ENCODE measurements at places on chromosomes 6 and 20.

DNA sequence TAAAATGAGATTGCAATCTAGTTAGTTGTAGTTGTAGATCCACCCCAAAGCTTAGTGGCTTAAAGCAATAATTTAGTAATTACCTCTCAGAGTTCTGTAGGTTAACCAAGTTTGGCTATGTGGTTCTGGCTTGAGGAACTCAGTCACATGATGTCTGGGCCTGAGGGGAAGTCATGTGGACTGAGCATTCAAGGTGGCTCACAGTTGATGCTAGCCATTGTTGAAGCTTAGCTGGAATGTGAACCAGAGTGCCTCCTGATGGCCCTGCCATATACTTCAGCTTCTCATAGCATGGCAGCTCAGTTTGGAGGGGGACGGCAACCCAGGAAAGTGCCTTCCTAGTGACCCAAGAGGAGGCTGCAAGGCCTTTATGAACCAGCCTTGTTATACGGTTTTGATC lies 263.2 kb upstream of the RNF217 start:
- no peak for DNase-seq

- DNase-seq = no peak
Observed at GRCh38 chr6:170288091-170288631, 2.7 kb downstream of the DLL1 start.

GRCh38 chr6:130964289-130964688 lies 98.8 kb downstream of the EPB41L2 start:
- no peak for DNase-seq

GRCh38 chr20:2859330-2860121 lies 13.8 kb upstream of the PTPRA start:
- DNase-seq = no peak

DNA sequence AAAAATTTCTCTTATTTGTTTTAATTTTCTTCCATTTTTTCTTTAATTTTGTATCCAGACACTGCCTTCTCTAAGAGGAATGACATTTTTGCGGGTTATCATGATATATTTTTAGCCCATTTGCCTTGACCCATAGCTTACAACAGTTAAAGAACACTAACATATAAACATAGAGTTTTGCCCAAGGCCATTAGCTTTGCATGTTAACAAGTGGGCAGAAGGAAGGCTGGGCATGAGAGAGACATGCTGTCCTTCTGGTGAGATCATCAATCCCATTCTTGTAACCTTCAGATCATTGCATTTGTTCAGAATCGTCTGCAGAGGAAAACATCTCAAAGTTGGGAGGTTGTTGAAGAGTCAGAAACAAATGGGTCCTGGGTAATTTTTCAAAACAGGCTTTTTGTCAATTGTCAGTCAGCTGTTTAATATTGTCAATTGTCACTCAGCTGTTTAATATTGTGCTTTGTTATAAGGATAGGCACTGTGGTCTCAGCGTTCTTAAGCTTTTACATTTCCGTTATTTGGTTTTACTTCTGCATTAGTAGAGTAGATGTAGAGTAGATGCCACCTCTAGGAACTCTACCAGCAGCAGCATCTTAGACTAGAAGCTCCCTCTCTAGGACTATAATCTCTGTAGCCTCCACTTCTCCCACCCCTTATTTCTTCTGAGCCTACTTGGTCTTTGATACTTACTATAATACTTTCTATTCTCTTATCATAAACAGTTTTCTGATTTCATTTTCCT lies 243.1 kb downstream of the ESR1 start:
- no peak for DNase-seq

DNA sequence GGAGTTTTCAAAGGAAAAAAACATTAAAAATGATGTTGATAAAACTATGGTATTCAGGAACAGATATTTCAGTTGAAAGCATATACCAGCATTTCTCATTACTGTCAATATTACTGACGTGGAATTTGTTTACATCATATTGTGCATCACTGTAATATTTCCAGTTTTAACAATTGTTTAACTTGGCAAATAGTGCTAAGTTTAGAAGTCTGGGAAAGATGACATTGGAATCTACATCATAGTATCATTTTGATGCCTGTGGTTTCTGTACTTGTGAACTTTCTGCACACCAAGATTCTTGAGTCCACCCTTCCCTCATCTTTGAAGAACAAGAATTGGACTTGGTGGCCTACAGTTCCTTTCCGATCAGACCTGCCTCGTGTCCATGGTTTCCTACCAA lies 98.1 kb downstream of the RALGAPA2 start:
- DNase-seq = no peak

DNA sequence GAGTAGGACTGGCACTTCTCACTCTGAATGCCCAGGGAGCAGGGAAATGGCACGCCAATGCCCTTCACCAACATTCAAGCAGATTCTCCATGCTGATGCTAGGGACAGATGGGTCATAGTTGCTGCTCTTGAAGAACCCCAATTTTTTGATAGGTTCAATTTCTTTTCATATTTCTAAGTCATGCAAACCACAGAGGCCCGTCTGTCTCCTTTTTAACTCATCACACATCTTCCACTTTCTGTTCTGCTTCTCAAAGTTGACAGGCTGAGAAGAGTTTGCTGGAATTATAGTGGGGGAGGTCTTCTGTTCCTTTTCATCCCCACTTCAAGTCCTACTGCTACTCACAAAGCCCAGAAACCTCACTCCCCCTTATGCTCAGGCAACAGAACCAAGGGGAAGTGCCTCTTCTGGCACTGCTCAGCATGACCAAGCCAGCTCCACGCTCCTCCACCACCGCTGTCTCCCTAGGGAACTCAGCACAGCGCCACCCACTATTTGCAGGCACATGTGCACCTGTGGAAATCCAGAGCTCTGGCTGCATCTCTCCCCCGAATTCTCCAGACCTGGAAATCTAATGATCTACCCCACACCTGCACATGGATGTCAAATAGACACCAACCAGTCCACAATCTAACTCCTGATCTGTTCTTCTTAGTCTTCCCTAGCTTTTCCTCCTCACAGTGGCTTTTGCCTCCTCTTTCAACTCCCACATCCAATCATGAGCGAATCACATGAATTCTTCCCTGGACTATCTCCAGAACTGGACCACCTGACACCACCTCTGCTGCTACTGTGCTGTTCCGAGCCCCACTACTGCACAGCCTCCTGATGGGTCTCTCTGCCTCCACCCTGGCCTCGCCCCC lies 10.7 kb downstream of the ZBTB24 start:
- DNase-seq = no peak

DNA sequence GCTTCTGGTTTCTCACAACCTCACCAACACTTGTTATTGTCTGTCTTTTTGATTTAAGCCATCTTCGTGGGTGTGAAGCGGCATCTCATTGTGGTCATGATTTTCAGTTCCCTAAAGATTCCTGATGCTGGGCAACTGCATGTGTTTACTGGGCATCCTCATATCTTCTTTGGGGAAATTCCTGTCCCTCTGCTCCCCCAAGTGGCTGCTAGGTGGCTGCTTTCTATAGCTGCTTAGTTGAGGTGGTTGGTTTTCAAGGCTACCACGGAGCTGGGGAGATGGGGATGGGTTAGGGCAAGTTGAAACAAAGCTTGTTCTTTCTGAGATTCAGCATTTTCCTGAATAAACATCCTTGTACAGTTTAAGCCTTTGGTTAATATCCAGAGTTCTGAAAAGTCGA lies 403.9 kb upstream of the SULF2 start:
- DNase-seq = no peak

- DNase-seq = no peak
Observed at GRCh38 chr20:34547844-34548613, 10.5 kb upstream of the MAP1LC3A start.

- DNase-seq = no peak
Observed at GRCh38 chr6:107718341-107718740, 105.8 kb downstream of the SCML4 start.

DNA sequence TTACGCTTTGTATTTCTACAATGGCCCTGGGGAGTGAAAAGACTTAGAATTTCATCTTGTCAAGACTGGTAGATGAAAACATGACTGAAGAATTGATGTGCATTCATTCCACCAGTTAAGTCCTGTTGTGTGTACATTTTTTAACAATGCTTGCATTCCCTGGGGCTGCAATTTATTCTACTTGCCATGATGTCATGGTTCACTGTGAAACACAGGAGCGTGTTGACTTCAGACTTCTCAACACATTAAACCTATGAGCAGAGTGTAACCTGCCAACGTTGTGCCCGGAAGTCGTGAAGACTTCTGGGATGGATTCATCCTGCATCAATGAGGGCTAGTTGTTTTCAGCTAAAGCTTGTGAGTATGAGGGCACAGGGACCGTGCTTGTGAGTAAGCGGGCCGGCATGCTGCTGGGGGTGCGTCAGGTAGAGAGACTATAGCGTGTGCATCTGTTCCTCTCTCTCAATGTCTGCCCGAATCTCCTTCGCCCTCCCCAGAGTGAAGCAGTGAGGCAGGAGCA lies 26.3 kb upstream of the RIMS4 start:
- no peak for DNase-seq

- DNase-seq = no peak
Observed at GRCh38 chr20:18225632-18226031, 62.7 kb upstream of the ZNF133 start.

GRCh38 chr6:64280569-64280968 lies 645.0 kb downstream of the PHF3 start:
- DNase-seq = peak; percentile 34

GRCh38 chr6:88165844-88166492 lies at the start of gene CNR1:
TSS of gene CNR1 (minus strand) at chr6:88166347. CDS start at chr6:88145274, 21,073 bp downstream.
- DNase-seq = peak; percentile 34

DNA sequence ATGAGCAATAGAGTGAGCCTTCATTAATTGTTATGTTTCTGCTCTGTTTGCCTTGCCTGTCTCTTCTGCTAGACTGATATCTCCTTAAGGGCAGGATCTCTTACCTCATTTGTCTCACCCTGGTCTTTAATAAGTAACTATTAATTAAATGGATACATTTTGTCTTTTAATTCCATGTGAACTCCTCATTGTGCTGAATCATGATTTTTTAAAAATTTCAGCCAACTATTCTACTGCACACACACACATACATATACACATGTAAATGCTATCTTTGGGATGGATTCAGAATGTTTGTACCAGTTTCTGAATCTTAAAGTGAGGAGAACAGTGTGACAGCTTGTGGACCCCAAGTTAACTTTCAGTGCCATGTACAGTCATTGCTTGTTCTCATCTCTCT lies 731.1 kb upstream of the MAP3K7 start:
- no peak for DNase-seq

GRCh38 chr20:23042270-23042669 lies 7.2 kb downstream of the SSTR4 start:
- no peak for DNase-seq

DNA sequence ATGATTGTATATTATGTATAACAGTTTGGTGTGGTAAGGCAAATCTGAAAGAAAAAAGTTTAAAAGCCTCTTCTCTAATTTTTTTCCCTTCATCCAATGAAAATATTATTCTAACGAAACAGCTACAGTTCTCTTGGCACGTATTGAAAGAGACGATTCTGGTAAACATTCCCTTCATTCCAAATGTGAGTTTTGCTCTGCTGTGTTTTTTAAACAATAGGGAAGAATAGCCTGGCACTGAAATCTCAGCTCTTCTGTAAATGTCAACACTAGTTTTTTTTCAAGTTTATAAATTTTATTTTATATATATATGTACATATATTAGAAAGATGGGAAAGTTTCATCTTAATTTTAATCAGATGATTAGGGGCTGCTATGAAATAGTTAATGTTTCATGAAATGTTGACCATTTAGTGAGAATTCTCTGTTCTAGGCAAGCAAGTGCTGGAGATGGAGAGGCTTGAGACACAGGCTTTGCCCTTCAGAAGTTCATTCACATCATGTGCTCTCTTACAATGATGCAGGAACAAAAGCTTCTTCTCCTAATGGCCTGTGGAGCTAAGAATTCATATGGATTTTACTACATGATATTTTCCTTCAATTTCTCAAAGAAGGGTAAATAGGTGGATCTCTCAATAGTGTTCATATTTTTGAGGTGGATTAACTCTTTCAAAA lies 4.1 kb downstream of the PAQR8 start:
- DNase-seq = no peak

DNA sequence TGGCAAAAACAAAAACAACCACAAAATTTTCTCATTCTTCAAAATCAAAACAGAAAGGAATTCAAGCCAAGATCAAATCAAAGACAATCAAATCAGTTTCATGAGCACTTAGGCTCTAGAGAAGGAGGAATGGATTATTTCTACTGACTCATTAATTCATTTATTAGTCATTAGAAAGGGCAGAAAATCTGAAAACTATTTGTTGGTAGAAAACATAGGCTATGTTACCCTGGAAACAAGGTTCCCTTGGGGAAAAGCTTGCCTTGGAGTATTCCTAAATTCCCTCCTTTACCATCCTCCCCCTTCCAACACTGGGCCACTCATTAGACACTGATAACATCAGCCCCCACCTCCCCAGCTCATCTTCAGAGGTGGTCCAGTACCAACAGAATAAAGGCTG lies 17.5 kb downstream of the KIF16B start:
- DNase-seq = no peak

GRCh38 chr6:143864234-143864633 lies at the start of gene ZC2HC1B:
TSS of gene ZC2HC1B (plus strand) at chr6:143864474. CDS start at chr6:143864540, 66 bp downstream.
- DNase-seq = no peak

DNA sequence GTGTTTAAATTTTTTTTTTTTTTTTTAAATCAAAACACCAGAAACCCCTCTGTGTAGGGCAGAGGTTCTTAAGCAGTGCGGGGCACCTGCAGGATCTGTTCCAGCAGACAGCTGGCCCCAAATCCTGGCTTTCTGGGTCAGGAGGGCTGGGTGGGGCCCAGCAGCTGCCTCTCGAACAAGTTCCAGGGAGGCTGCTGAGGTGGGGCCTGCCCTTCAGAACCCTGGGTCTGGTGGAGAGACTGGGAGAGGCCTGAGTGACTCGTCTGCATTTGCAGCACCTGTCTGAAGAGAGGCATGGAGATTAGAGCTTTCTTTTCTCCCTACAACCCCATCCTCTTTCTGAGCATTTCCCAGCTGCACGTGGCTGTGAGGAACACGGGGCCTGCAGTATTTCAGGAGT lies 8.4 kb downstream of the PSMG4 start:
- DNase-seq = no peak

GRCh38 chr6:7203939-7204338 lies 96.2 kb downstream of the RREB1 start:
- DNase-seq = no peak

- no peak for DNase-seq
Observed at GRCh38 chr20:6707321-6707831, 60.1 kb upstream of the BMP2 start.

DNA sequence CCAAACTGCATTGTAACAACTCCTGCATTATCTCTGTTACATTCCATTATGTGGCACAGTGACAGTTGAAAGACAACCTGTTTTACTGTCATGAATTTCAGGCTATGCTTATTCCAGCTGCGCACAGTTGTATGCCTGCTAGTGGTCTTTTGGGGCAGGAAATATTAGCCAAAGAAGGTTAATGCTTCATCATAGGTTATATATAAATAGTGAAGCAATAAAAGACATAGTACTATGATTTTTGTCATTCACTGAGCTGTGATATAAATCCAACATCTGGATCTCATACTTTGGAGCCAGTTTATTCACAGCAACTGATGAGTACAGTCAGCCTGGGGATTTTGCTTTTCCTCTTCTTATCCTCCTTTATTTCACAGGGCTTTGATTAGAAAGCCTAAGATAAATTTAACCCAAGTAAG lies 55.6 kb downstream of the FILIP1 start:
- no peak for DNase-seq
